ENCODE measurements at places on chromosomes 6 and 20.

GRCh38 chr6:132698608-132699007, 15.2 kb downstream of the VNN1 start:
- DNase-seq: no peak

- no peak for DNase-seq
Measured at GRCh38 chr20:51488331-51488730, 54.2 kb downstream of the NFATC2 start.

DNA sequence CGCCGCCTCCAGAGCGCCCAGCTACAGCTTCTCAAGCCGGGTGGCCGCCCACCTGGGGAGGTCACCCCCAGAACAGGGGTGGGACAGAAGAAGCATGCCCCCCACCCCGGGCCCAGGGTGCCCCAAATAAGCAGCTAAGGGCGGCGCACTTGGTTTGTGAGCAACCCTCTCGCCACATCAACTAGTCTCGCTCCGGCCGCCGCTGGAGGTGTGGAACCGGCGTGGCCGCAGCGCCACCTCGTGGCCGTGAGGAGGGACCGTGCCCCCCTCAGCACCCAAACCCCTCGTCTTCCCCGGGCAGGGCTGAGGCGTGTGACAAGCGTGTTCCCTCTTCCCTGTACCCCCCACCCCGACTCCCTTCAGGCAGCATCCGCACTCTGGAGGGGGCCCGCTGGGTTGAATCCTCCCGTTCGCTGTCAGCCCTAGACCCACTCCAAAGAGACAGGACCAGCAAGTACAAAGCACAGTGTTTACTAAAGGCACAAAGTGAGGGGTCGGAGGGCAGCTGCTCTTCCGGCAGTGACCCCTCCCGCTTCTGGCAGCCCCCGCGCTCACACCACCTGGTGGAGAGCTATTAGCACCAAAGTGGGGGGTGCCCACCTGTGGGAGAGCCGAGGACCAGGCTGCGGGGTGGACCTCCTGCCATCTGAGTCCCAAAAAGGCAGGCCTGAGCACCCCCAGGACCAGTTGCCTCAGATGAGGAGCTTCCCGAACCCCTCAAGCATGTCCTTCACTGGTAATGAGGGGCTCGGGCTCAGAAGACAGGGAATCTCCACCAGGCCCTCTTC, 45.4 kb downstream of the MDFI start:
- no peak for DNase-seq

GRCh38 chr6:36594029-36594815, at the start of gene SRSF3:
SRSF3 (plus strand) TSS chr6:36594362; CDS start chr6:36596763, 2,401 bp downstream.
- peak; percentile 84 for DNase-seq

DNA sequence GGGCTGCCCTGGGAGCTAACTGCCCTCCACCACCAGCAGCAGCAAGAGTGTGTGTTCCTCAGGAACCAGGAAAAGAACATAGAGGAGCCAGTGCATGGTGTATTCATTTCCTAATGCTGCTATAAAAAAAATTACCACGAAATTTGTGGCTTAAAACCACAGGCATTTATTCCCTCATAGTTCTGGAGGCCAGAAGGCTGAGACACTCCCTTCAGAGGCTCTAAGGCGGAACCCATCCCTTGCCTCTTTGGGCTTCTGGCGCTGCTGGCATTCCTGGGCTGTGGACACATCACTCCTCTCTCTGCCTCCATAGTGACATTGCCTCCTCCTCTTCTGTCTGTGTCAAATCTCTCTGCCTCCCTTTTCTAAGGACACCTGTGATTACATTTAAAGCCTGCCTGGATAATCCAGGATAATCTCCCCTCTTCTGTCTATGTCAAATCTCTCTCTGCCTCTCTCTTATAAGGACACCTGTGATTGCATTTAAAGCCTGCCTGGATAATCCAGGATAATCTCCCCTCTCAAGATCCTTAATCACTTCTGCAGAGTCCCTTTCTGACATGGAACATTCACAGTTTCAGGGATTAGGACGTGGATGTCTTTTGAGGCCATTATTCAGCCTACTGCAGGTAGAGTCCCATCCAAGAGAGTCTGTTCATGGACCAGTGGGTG, 54.7 kb downstream of the NDUFAF5 start:
- peak; percentile 68 for DNase-seq

GRCh38 chr6:142679907-142680700, 264.9 kb downstream of the HIVEP2 start:
- DNase-seq: no peak

- DNase-seq: no peak
Measured at GRCh38 chr20:17852323-17852722, 116.3 kb downstream of the SNX5 start.

GRCh38 chr6:91879386-91879995, 1292.6 kb upstream of the MAP3K7 start:
- no peak for DNase-seq

GRCh38 chr20:24405810-24406209, 63.6 kb upstream of the SYNDIG1 start:
- DNase-seq: no peak

- peak; percentile 50 for DNase-seq
Measured at GRCh38 chr6:22756365-22756764, 187.0 kb downstream of the HDGFL1 start.

- DNase-seq: no peak
Measured at GRCh38 chr6:88301888-88302768, 136.0 kb upstream of the CNR1 start.

DNA sequence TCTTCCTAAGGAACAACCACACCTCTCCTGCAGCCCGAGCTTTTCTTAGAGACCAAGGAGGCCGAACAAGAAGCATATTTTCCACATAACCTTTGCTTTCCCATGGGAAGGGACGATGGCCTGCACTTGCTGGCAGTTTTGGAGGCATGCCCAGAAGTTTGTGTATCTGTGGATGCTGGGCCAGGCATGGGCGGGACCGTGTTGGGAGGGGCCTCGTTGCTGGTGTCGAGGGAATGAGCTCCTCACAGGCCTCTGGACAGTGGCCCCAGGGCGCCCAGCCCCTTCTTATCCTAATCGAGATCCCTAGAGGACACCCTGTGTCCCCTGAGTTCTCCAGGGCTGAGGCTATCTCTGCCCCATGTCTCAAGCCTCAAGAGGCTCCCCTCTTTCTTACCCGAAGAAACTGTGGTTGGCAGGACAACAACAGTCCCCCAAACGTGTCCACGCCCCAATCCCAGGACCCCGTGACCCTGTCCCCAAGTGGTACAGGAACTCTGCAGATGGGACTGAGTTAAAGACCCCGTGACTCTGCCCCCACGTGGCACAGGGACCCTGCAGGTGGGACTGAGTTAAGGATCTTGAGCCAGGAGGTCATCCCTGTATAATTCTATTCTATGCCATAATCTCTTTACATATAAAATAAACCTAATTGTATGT, 99.5 kb upstream of the BHLHE23 start:
- no peak for DNase-seq

DNA sequence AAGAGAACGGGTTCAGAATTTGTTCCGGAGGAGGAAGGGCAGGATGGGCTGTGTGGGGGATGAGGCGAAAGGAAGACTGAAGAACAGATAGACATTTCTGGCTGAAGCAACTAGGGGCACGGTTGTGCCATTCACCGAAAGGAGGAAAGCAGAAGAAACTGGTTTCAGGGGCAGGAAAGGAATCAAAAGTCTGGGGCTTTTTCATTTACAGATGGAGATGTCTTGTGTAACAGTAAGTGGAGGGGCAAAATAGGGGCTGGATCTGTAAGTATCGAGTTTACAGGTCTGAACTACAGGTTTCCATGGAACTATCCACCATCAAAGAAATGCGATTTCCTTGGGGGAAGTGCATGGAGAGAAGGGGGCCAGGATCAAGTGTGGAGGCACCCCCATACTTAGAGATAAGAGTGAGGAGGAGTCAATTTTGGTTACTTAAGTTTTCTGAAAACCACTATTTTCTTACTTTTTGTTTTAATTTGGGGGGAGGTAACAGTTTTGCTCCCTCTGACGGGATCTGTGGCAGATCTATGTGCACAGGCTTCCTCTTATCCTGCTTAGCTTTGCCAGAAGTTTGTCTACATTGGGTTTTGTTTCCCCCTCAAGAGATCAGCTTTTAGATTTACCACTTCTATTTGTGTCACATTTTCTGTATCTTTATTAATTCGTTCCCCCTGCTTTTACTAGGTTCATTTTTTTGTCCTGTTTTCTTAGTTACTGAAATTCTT, 120.1 kb downstream of the SLC23A2 start:
- DNase-seq: no peak

GRCh38 chr6:24534329-24534728, 39.6 kb downstream of the ALDH5A1 start:
- no peak for DNase-seq

DNA sequence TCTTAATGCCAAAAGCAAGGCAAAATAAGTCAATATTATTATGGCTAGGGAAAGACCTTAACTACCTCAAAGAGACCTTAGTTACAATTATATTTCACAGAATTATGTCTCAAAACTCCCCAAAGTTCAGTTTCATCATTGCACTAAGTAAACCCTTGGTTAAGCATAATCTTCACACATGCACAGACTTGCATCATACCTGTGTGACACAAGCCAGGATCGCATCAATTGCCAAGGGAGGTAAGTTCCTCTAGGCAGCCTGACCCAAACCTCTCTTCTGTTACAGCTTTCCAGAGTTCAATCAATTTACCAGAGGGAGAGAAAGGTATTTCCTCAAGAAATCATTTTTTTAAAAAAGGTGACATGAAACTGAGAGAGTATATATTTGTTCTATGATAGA, 31.9 kb upstream of the PRSS35 start:
- no peak for DNase-seq
